NCI-H774 (cell line): ENCODE measurements at places on chromosomes 5 and 9.

GRCh38 chr9:91341258-91341746 lies 20.4 kb downstream of the AUH start:
- DNase-seq, result no peak

GRCh38 chr9:28127101-28127500 lies 553.8 kb upstream of the C9orf72 start:
- DNase-seq, result no peak

- DNase-seq, result no peak
Observed at GRCh38 chr5:110917161-110917875, 154.2 kb upstream of the TSLP start.

DNA sequence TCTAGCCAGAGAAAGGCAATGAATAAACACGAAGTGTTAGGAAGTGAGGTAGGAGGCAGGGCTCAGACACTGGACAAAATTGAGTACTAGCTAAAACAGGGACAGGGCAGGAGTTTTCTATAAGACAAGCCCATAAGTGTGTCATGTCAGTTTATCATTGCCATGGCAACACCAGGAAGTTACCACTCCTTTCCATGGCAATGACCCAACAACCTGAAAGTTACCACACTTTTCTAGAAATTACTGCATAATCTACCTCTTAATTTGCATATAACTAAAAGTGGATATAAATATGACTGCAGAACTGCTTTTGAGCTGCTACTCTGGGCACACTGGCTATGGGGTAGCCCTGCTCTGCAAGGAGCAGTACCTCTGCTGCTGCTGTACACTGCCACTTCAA lies 442.5 kb upstream of the COX7C start:
- no peak for DNase-seq

DNA sequence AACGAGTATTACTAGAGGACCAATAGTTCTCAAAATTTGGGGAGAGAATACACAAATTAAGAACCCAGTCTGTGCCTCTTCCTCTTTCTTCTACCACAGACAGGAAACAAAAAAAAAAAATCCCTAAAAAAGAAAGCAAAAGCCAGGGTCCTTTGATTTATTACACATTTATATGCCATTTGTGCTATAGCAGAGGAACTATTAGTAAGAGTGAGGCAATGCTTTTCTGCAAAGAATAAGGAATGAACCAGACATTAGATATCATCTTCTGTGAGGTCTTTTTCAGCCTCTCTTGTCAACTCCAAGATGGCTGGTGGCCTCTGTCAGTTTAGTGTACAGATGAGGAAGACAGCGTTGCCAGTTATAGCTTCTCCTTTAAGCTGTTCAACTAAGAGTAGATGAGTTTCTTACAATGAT lies 127.6 kb downstream of the RFX3 start:
- no peak for DNase-seq

GRCh38 chr5:127296321-127296720 lies 5.7 kb downstream of the MEGF10 start:
- no peak for DNase-seq
